ENCODE measurements at places on chromosomes 7 and 10.

- DNase-seq = no peak
Observed at GRCh38 chr7:107684947-107685463, 24.4 kb downstream of the SLC26A4 start.

- DNase-seq = no peak
Observed at GRCh38 chr10:30431435-30431911, 2.5 kb upstream of the MAP3K8 start.

DNA sequence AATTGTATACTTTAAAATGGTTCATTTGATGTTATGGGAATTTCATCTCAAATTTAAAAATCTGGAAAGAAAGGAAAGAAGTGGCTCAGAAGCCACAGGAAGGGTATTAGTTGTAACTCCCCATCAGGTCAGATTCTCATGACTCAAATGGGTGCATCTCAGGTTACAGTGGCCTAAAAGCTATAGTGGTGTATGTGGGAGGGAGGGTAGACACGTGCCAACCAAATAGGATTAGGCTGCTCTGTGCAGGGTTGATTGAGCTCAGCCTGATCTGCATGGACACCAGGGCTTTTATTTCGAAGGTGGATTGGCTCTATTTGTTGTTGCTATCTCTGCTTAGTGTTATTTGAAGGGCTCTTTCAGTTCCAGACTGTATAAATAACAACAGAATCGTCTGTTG lies 121.5 kb upstream of the PRR15 start:
- no peak for DNase-seq

DNA sequence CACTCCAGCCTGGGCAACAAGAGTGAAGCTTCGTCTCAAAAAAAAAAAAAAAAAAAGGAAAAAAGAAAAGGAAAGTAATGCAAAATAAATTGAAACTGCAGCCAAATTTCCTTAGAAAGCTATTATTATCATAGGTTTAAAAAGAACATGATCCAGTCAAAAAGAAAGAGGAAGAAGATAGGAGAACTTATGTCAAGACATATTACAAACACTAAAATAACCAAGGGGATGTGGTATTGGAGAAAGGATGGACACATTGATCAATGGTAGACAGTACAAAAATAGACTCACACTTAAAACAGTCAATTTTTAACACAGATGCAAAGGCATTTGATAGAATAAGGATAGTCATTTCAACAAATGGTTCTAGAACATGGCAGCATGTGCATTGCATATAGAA lies 27.3 kb upstream of the PFKP start:
- no peak for DNase-seq

GRCh38 chr10:133351408-133352318 lies 4.5 kb downstream of the PRAP1 start:
- no peak for DNase-seq

DNA sequence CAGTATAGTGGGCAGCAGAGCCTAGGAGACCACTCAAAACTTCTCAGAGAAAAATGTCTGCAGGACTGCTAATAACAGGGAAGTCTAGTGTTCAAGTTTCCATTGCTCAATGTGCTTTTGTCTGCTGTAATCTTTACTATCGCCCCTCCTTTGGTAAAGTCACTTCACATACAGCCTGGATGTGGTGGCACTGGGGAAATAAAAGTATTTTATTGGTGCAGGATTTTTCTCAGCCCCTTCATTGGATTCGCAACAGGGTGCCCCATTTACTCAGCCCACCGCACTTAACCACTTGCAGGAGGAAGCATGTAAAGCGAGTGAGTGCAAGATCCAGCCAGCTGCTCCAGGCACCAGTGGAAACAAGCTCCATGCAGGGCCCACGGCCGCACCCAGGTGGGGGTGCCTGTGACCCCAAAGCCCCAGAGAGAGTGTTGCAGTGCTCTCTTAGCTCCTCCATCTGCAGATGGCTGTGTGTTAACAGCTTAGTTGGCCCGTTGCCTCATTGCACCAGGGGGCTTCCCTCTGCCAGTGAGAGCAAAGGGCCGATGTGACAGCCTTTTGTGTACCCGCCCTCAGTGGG lies 163.5 kb upstream of the TMEM72 start:
- no peak for DNase-seq

DNA sequence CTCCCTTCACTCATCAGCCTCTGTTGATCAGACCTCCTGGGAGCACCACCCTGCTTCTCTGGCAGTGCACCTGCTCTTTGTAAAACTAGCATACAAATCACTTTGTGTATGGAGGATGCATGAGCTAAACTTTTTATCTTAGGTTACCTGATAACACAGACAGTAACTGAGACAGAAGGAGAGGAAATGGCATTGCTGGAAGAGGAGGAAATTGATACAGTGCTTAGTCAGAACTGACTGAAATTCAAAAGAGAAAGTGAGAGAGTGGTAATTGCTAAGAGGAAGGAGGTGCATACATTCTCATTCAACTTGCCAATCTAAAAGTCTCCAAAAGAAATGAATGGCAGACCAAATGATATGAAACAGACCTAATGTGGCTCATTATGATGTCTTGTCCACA lies 1120.7 kb downstream of the GATA3 start:
- no peak for DNase-seq

DNA sequence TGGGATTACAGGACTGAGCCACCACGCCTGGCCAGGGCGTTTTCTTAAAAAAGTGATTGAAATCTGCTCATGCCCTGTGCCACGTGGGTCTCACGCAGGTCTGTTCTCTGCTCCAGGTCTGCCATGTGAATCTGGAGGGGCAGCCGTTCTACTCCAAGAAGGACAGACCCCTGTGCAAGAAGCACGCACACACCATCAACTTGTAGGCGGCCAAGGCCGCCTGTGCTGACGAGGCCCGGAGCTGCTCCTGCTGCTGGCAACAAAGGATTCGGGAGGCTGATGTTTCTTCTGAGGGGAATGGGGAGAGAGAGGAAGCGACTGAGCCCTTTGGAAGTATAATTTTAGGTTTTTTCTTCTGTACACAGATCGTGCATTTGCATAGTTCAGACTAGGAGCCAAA lies 23.6 kb upstream of the BMPR1A start:
- DNase-seq = no peak

DNA sequence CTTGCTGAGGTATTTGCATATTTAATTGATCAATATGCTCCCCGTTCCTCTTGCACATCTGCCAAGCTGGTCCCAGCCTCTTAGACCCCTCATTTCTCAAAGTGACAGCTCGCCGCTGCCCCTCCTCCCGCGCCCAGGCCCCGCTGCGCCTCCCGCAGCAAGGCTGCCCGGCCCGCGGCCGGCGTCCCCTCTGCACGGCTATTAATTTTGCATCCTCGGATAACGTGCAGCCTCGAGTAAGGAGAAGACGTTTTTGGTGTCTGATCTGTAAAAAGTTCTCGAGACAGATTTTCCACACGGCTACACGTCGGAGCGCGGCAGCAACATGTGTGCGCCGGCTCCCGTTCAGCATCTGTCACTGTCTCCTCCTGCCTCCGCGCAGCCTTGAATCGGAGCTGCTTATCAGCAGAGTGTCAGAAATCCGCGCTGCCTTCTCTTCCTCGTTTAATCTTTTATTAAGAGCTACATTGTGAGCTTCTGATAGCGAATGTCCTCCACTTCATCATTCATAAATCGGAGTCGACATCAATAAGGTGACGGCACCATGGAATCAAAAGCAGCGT lies 65.3 kb downstream of the EBF3 start:
- DNase-seq = no peak

DNA sequence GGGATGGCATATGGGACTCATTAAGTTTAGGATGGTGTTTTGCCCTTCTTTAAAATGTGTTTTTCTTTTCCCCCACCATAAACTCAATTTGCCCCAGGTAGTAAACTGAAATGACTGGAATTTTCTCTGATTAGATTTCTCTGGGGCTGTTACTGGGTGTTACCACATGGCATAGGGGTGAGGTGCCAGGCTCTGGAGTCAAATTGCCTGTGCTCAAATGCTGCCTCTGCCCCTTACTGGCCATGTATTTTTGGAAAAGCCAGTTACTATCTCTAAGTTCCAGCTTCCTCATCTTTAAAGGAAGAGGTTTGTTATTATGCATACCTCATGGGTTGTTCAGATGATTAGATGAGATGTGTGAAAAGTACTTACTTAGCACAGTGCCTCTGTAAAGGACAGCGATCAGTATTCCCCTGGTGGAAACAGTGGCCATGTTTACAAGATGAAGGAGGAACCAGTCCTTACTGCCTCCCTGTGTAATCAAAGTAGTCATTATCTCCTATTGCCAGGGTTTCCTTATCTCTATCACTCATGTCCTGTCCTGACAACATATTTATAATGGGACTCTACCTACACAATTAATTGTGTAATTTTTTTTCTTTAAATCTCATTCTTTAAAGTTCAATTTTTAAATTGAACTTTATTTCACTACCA lies 352.0 kb downstream of the KCNMA1 start:
- no peak for DNase-seq

DNA sequence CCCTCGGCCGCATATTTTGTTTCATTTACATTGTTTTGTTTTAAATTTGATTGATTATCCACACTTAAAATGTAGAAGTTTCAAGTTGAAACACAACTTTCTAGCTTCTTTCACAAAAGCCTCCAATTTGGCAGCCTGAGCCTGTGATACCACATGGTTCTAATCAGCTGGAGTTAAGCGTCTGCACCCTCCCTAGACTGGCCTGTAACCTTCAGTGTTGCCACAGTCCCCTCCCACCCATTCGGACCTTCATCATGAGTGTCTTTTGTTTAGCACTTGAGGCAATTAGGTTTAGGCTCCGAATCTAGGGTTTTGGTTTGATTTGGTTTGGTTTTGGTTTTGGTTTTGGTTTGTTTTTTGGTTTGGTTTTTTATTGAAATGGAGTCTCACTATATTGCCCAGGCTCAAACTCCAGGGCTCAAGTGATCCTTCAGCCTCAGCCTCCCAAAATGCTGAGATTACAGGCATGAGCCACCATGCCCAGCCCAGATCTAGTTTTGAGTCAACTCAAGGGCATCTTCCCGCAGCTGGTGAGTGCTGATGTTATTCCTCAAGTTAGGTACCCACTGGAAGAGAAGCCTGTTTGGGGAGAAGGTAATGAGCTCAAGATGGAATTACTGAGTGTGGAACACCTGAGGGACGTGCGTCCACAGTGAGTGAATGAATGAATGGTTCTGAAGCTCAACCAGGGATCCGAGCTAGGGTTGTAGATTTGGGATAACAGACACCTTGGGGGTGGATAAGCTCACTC lies 201.4 kb downstream of the HECW1 start:
- DNase-seq = no peak

DNA sequence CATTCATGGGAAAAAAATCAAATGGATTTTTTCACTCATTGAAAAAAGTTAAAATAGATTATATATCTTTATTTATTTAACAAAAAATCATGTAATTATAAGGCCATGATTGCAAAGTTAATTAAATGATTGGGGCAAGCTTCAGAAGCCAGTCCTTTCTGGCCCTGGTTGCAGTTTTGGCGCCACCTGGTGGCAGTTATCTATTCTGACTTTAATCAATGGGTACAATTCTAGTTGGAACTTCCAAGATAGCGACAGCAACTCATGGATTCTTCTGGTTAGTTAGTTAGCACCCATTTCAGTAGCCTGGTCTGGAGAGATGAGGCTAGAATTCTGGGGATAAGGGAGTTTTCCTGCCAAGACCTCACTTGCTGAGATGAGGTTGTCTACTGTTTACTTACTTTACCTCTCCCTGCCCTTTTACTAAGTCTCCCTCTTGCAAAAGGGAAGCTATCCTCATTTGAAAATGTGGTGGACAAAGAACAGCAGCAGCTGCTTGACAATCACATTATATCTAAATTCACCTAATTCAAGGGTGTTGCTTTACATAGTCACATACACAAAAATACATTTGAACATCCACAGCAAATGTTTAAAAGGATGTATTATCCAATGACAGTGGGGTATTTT lies 42.3 kb downstream of the NOC3L start:
- DNase-seq = peak; percentile 82

- no peak for DNase-seq
Observed at GRCh38 chr10:28797904-28798371, 120.6 kb downstream of the BAMBI start.

- peak; percentile 70 for DNase-seq
Observed at GRCh38 chr7:94324380-94325121, 70.1 kb upstream of the COL1A2 start.

DNA sequence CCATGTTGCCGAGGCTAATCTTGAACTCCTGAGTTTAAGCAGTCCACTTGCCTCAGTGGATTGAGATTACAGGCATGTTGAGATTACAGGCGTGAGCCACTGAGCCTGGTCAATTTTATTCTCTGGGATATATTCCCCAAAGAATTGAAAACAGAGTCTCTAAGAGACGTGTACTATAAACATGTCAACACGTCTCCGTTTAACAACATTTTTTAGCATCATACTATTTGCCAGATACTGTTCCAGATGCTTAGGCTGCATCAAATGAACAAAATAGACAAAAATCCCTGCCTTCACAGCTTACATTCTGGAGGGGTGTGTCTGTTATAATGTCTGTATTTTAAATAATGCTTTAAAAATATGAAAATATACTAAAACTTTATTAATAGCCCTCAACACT lies 54.1 kb upstream of the PRKG1 start:
- peak; percentile 62 for DNase-seq

- no peak for DNase-seq
Observed at GRCh38 chr7:26001662-26002244, 150.2 kb upstream of the NFE2L3 start.

DNA sequence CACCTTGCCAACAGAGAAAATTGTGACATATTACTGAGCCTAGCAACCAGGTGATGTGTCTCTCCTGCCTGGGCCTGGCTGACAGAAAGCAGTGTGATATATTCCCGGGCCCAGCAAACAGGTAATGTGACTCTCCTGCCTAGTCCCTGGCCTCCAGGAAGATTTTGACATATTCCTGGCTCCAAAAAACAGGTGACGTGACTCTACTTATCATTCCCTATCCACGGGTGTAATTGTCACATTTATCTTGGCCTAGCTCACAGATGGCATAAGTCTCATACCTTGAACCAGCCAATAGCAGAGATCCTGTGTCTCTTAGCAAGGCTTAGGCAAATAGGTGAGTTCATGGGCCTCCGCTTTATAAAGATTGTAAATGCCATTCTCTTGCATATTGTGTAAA lies 49.6 kb upstream of the ZNF680 start:
- DNase-seq = no peak

DNA sequence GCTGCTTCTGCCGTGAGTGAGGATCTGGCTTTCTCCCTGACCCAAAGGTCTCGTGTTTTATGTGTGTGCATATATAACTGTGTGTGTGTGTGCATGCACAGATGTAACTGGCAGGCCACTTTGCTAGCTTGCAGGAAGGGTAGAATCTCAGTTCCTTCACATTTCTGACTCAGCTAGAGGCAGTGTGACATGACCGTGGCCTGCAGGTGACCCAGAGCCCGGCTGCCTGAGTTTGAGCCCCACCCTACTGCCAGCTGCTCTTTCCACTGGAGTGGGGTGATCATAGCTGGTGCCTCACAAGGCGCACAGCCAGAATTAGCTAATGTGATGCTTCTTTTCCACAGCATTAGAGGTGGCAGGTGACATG lies 9.3 kb upstream of the MYL7 start:
- DNase-seq = no peak

DNA sequence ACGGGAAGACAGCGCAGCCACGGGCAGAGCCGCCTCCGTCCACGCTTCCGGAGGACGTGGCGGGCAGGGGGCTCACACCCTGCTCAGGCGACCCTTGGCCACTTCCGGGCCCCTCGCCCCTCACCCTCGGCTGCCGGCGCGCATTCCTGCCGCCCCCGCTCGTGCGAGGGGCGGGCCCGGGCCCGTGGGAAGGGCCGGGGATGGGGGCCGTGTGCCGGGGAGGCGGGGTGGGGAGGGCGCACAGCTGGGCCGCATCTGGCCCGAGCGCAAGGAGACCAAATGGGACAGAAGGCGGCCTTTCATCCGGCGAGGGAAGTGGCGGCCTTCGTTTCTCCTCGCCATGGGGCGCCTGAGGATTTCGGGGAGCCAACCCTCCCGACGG lies 846 bp upstream of the LFNG start:
- DNase-seq = no peak
